Stimulated activated CD4-positive, alpha-beta T cell treated with anti-CD3 and anti-CD28 coated beads, Interleukin-1b, Interleukin-23, amount 100 ng/mL, for 1 hour (primary cell): ENCODE measurements at places on chromosomes 11 and 22.

- no peak for DNase-seq
Measured at GRCh38 chr11:17376493-17376892, 12.0 kb downstream of the KCNJ11 start.

- DNase-seq, result no peak
Measured at GRCh38 chr11:102799681-102800340, 1.9 kb upstream of the MMP1 start.

GRCh38 chr11:93651052-93651451, 10.4 kb upstream of the CEP295 start:
- DNase-seq, result no peak

DNA sequence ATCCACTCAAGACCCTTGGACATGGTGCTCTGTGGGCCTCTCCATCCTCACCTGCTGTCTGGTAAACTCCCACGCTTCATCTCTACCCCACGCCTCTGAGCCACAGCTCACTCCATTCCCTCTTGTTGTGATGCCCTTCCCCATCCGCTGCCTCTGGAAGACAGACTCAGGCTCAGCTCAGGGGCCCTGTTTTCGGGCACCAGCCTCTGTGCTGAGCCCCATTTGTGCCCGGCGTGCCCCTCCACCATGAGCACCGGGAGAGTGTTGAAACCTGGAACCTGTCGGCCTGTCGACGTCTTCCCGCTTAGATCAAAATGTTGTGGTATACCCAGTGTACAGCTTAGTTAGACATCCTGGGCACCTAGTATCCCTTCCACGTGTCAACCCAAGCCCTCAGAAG, 6.5 kb upstream of the SCUBE1 start:
- DNase-seq, result no peak

DNA sequence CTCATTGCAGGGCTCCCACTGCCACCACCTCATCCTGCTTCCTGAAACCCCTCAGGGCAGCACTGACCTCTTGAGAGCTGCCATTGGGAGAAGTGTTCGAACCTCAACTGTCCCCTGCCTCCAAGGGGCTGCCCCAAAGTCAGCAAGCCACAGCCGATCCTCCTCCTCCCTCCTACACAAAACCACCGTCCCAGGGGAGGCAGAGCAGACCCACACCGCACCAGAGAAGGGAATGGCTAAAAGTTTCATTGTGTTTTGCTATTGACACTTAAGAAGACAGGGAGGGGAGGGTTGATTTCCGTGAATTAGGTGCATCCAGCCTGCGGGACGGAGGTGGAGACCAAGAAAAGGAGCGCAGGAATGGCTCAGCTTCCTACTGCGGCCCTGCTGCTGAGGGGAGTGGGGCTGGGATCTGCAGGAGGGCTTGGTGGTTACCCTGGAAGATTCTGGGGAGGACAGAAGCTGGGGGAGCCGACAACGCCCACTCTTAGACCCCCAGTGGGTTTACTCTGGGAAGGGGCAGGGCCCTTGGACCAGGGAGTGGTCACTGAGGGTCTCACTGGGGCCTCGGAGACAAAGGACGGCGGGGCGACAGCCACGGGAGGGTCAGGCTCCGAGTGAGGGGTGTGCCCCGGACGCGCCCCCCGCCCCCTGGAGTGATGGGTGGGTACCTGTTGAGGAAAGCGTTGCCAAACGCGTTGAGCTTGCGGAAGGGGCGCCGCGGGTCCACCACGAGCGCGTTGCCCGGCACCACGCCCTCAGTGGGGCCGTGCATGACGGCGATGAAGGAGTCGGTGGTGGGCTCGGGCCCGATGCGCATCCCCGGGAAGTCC, 815 bp downstream of the EHD1 start:
- DNase-seq, result no peak

- DNase-seq, result no peak
Measured at GRCh38 chr22:37097346-37097745, 12.2 kb downstream of the TMPRSS6 start.

GRCh38 chr11:1010551-1011319, 25.8 kb downstream of the MUC6 start:
- no peak for DNase-seq

GRCh38 chr22:43625242-43625641, 186.9 kb downstream of the EFCAB6 start:
- no peak for DNase-seq

- DNase-seq, result no peak
Measured at GRCh38 chr11:109769858-109770257, 323.3 kb upstream of the ZC3H12C start.

- no peak for DNase-seq
Measured at GRCh38 chr11:3150726-3151125, 14.4 kb downstream of the OSBPL5 start.

DNA sequence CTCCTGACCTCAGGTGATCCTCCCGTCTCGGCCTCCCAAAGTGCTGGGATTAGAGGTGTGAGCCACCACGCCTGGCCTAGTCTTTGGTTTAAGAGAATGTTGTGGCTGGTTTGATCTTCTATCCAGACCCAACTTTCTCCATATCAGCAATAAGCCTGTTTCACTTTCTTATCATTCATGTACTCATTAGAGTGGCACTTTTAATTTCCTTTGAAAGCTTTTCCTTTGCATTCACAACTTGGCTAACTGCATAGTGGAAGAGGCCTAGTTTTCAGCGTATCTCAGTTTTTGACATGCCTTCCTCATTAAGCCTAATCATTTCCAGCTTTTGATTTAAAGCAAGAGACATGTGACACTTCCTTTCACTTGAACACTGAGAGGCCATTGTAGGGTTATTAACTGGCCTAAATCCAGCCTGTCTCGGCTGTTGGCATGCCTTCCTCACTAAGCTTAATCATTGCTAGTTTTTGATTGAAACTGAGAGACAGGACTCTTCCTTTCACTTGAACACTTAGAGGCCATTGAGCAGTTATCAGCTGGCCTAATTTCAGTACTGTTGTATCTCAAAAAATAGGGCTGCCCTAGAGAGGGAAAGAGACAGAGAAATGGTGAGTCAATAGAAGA, 13.1 kb upstream of the RPL3 start:
- no peak for DNase-seq

DNA sequence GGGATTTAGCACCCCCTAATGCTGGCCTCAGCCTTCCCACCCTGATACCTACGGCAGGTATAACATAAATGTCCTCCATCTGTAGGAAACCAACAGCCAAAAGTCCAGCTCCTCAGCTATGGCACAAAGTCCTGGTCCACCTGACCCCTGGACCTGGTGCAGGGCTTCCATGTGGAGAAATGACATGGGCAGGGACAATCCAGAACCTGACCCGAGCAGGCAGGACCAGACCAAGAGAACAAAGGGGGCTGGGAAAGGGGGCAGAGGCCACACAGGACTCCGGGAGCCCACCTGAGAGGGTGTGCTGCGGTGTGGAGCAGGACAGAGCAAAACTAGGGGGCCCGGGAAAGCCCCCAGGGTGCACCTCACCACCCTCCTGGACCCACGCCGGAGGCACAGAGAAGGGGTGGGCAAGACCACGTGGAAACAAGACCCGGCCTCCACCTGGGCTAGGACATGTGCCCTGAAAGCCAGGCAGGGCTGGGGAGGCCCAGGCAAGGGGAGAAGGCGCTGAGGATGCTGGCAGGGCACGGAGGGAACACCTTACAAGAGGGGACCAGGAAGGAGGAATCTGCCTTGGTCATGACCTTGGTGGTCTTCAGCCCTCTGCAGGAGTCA, 368.9 kb downstream of the SHANK2 start:
- no peak for DNase-seq

GRCh38 chr22:45159652-45160462, 3.9 kb upstream of the NUP50 start:
- DNase-seq, result no peak

GRCh38 chr22:46929046-46929709, 166.7 kb downstream of the TBC1D22A start:
- DNase-seq, result no peak

- DNase-seq, result no peak
Measured at GRCh38 chr11:1204381-1205101, 18.3 kb upstream of the MUC5B start.

- DNase-seq, result no peak
Measured at GRCh38 chr11:83181815-83182214, 11.7 kb upstream of the ANKRD42 start.

- no peak for DNase-seq
Measured at GRCh38 chr11:2248242-2248641, 22.1 kb downstream of the ASCL2 start.

DNA sequence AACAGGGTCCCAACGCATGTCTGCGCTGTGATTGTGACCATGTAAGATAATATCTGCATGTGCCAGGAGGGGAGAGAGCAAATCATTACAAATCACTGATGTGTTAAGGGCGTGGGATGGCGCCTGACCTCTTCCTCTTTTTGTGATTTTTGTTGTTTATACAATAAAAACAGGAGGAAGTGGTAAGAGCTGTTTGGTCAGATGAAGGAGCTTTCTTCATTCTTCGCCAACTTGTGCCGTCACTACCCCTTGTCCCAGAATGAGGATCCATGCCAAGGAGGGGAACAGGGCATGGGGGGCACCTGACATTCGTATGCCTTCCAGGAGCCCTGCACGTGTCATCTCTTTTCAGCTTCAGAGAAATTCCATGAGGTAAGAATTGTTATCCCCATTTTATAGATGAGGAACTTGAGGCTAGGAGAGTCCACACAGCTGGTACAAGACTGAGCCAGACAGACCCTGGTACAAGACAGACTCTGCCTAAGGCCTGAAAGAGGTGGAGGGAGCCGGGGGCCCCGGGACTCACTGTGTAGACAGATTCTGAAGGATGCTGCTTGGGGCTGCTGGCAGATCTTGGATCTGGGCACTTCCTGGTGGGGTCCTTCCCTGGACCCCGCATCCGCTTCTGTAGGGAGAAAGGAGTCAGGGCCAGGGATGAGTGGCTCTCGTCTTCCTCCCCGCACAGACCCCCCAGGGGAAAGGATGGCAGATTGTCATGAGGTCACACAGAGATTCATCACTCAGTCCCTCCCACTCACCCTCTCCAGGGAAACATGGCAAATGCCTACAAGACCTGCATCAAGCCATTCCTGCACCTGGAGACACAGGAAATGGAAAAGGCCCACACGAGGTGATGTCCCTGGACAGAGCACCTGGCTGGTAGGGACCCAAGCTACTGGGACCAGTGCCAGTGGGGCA, 34.6 kb downstream of the NFAM1 start:
- no peak for DNase-seq

DNA sequence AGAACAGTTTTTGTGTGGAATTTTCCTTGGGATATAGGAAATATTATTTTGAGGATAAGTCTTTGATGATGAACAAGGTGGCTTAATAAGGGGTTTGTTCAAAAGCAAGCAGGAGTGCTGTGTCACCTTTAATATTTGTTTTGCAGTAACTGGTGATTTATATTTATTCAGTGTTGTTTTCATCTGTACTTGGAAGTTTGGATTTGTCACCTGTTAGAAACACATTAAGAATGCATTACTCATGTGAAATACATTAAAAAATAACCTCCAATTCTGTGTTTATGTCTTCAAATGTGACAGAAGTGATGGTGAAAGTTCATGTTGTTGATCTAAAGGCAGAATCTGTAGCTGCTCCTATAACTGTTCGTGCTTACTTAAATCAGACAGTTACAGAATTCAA, 70.5 kb downstream of the DKK3 start:
- no peak for DNase-seq

GRCh38 chr11:129374993-129375750, 476 bp upstream of the BARX2 start:
- DNase-seq, result no peak

- no peak for DNase-seq
Measured at GRCh38 chr11:23556163-23556750, 696.0 kb upstream of the CCDC179 start.

- no peak for DNase-seq
Measured at GRCh38 chr11:74011360-74012073, 2.6 kb upstream of the UCP3 start.

GRCh38 chr11:134864968-134865305, 452.9 kb upstream of the B3GAT1 start:
- DNase-seq, result no peak

DNA sequence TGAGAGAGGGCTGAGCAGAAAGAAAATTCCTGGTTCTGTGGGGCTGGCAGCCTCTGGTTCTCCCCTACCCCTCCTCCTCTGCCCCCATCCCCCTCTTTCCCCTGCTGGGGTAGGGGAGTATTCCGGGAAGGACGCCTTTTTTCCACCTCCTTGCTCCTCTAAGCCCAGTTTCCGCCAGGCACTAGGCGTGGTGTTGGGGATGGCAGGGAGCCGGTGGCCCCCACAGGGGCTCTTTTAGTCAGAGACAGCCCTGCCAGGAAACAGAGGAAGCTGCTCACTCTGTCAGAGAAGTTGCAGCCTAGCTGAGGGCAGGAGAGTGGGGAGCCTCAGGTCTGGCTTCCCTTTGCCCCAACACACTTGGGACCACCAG, 15.6 kb upstream of the ARHGEF17 start:
- no peak for DNase-seq

- no peak for DNase-seq
Measured at GRCh38 chr11:45158210-45158731, 11.8 kb downstream of the PRDM11 start.

- no peak for DNase-seq
Measured at GRCh38 chr11:76007166-76007565, 192.2 kb downstream of the UVRAG start.

DNA sequence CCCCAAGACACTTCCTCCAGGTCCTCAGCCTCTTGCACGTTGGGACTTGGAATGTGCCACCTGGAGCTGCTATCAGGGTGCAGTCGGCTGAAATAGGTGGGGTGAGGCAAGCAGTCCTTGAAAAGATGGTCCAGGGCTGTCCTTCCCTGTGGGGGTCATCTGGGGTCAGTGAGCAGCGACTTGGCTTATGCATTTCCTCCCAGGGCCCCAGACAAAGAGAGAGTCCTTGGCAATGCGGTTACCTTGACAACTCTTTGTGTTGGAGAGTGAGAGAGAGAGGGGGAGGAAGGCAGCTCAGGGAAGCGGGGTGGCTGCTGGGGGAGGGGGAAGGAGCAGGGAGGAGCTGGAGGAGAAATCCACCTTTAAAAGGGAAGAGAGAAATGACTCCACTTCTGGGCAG, 93.8 kb downstream of the MIAT start:
- no peak for DNase-seq

DNA sequence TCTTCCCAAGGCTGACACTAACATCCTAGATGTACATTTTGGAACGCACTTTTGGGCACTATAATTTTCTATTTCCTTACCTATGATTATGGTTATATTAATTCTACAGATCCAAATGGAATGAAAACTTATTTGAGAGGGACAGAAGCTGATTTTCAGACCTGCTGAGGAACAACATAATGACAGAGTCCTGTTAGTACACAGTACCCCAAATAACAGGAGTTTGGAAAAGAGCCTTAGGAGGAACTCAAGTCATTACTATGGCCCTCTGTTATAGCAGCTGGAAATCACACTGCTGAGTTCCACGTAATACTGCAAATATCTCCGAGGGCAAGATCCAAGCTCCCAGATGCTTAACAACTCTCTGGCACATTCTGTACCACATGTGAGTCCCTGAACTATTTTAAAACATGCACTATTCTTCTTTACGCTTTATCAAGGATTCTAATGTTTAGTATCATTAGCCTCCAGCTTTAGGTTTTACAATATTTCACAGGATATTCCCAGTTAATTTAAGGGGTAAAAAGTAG, 1027.7 kb upstream of the CCDC90B start:
- no peak for DNase-seq

DNA sequence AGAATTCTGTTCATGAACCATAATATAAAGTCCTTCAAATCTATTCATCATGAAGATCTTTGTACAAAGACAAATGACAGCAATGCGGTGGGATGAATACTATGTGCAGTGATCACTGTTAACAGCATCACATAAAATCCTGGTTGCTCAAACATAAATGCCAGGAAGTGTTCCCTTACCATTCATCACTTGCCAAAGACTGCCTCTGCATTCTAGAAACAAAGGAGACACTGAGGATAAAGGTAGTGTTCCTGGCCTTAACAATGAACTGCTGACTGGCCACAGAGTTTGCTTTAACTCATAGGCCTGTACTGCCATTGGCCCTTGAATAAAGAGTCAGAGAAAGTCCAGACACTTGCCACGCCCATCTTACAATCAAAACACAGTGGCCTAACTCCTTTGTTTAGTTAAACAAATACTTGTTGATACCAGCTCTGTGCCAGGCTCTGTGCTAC, 29.5 kb downstream of the C2CD3 start:
- no peak for DNase-seq
